ENCODE measurements at places on chromosomes 1 and 21. TPM values are rescaled to one million over a fixed set of nuclear protein-coding genes. Genes with fewer than 3 reads are reported as not detected.

DNA sequence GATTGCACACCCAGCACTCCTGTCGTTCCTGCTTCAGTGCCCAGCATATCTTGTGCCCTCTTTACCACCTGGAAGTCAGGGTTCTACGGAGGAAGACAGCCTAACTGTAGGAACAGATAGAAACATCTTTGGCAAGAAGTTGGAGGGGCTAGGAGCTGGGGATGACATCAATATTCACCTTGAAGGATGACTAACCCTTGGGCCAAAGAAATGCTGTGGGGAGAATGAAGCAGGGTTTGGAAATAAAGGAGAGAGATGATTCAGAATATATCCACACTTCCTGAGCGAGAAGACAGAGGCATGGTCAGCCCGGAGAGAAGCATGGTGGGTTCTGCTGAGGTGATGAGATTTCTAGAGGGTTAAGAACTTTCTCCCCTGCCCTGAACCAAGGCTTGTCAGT lies 4.6 kb upstream of the NKAIN1 start:
- no peak for DNase-seq

- DNase-seq = no peak
Measured at GRCh38 chr1:9013819-9014218, 12.4 kb downstream of the SLC2A7 start.

DNA sequence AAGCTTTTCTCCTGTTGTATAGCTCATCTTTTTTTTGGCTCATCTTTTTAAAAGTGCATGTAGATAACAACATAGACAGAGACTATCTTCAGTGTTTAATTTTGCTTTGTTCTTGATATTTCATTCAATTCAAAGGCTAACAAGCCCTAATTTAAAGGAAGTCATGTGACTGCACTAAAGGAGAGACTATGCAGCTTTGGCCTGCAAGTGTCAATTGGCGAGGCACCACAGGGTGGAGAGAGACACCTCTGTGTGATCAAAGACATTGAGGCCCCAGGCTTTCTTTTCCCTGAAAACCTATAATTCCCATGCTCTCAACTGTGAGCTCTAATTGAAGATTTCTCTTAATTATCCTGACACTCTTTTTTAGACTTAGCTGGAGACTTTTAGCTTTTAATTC lies 53.6 kb downstream of the CHODL start:
- no peak for DNase-seq

Gene SPRR2F
- not detected for total RNA-seq

- no peak for DNase-seq
Measured at GRCh38 chr1:225644666-225645065, 8.3 kb downstream of the ENAH start.

Gene IL12RB2
- total RNA-seq = 17.3 TPM

DNA sequence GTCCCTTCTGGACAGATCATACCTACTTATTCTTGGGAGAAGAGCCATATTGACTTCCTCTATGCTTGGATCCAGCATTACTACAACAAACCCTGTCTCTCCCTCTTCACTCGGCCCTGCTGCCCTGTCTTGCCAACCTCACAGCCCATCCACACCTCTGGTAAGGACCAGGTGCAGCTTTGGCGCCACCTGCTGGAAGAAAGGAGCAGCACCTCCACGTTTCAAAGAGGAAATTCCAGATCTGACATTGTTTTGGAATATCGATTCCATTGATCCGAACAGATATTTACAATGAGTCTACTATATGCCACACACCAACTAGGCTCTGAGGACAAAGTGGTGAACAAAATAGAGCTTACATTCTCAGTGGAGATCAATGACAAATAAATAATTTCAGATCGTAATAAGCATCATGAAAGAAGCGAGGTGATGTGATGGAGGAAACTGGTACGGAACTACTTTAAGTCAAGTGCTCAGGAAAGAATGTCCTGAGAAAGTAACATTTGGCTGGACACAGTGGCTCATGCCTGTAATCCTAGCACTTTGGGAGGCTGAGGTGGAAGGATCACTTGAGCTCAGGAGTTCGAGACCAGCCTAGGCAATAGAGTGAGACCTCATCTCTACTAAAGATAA lies 18.7 kb downstream of the MFSD2A start:
- DNase-seq = peak; percentile 78

- DNase-seq = peak; percentile 25
Measured at GRCh38 chr1:209202830-209203532, 380.5 kb upstream of the CAMK1G start.

Gene ALG6
- 25.6 TPM for total RNA-seq
